ENCODE measurements at places on chromosomes 4 and X.

DNA sequence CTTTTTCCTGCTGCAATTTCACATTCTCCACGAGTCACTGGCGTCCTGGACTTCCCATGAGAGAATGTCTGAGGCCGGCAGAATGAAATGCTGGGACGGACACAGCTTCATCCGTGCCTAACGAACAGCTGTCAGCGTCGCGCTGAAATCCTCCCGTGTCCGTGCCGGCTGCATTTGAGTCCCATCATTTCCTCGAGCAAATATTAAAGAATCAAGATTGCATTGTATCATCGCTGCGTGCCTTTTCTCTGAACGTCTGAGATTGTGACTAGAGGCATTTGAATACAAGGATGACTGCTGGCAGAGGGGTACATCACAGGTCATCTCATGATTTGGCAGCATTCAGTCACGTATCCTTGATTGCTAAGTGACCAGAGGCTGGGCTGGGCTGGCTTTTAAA lies 279.9 kb downstream of the ASMT start:
- no peak for DNase-seq

DNA sequence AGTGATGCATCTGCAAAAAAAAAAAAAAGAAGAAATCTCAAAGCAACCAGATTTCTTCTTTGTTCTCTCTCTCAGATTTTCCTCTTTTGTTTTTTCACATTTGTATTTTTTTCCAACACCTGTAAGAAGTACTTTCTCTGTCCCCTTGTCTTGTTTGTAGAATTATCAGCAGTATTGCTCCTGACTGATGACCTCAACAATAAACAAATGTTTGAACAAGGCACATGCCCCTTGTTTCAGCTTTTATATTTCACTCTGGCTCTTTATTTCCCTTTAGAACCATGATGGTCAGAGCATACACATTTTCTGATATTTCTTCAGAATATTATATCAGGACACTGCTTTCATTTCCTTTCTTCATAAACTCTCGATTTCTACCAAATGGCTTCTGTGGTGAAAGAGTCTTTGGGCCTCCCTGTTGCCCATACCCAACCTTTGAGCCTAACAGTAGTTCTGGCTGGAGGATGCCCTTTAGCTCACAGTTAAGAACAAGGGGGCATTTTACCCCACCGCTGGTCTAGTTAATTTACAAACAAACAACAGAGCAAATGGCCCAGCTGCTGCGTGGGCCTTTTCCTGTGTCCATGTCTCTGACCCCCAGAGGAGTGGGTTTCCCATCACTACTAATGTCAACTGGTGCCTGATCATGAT lies 142.5 kb upstream of the SMAD1 start:
- DNase-seq, result no peak

DNA sequence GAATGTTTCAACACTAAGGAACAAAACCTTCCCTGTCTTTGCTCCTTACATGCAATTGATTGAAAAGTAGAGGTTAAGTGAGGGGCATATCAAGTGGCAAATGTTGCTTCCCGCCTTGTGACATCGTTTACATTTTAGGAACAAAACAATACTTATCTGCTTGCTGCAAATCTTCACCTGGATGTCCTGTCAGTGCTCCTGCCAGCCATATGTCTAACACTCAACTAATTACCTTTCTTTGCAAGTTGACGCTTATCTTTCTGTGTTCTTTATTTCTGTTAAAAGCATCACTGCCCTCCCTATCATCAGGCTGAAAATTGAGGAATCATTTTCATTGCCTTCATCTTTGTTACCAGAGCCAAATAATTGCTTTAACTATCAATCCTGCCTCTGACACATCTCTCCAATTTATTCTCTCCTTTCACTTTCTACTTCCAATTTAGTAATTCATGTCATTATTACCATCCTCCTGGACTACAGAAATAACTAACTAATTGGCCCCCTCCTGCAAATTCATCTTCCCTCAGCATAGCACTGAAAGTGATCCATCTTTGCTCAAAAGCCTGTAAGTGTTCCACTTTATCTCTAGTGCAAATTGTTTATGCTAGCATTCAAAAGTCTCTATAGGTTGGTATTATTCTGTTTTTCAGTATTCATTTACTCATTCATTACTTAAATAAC lies 298.7 kb upstream of the ATOH1 start:
- DNase-seq, result no peak

DNA sequence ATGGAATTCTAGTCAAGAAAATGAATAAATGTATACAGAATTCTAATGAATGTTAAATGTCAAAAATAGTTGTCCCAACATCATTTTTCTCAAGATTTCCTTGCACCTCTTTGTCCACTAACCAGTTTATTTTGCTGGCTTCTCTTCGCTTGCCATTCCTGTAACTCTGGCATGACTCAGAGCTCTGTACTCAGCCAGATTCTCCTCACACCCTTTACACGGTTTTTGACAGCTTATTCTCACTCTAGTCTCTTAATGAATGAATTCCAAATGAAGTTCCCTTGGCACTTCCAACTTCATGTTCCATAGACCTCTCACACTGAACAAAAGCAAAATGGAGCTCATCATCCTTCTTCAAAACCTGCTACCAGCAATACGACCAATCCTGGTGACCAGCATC lies 419.3 kb upstream of the SLIT2 start:
- no peak for DNase-seq

- DNase-seq, result no peak
Measured at GRCh38 chrX:107826238-107827029, 768 bp downstream of the MID2 start.

Measured in cortex of kidney (tissue), 1 donor.